H1 (cell line): ENCODE measurements at places on chromosomes 4 and X. TPM values are rescaled to one million over a fixed set of nuclear protein-coding genes. Genes with fewer than 3 reads are reported as not detected.

The HS6ST2 gene
- 3.7 and 3.9 TPM in 2 replicates for total RNA-seq

- H3K4me3 ChIP-seq, result no peak overlapping the region
- H3K4me1 ChIP-seq, result no peaks in the 10 kb centered on the region
- no peaks in the 10 kb centered on the region for H3K36me3 ChIP-seq
Observed at GRCh38 chrX:117743469-117744251, 372.9 kb downstream of the KLHL13 start.

GRCh38 chr4:101791182-101791558 is 640 bp downstream of the BANK1 start:
- peak overlapping the region; percentile 40 for H3K4me3 ChIP-seq
- H3K27ac ChIP-seq, result no peak overlapping the region
- no peaks in the 10 kb centered on the region for H3K36me3 ChIP-seq
- H3K4me1 ChIP-seq, result no peaks in the 10 kb centered on the region

The GLOD5 gene
- total RNA-seq, result not detected in 2 replicates

GRCh38 chr4:93066749-93067148 is 761.8 kb upstream of the ATOH1 start:
- H3K4me1 ChIP-seq, result no peaks in the 10 kb centered on the region

- H3K27ac ChIP-seq, result no peak overlapping the region
- no peaks in the 10 kb centered on the region for H3K4me1 ChIP-seq
- no peak for DNase-seq
Observed at GRCh38 chr4:3451956-3452355, 10.2 kb downstream of the HGFAC start.

The SMIM31 gene
- total RNA-seq, result not detected in 2 replicates

The SNX25 gene
- total RNA-seq, result 16.1 and 19.9 TPM in 2 replicates

- H3K36me3 ChIP-seq, result no peaks in the 10 kb centered on the region
- 0 out of 2 replicates have a peak overlapping the region, but pooled peaks have one; percentile 1 for H3K4me3 ChIP-seq
- H3K27me3 ChIP-seq, result no peaks in the 10 kb centered on the region
- DNase-seq, result no peak
Observed at GRCh38 chrX:151240237-151240636, 63.9 kb downstream of the GPR50 start.

DNA sequence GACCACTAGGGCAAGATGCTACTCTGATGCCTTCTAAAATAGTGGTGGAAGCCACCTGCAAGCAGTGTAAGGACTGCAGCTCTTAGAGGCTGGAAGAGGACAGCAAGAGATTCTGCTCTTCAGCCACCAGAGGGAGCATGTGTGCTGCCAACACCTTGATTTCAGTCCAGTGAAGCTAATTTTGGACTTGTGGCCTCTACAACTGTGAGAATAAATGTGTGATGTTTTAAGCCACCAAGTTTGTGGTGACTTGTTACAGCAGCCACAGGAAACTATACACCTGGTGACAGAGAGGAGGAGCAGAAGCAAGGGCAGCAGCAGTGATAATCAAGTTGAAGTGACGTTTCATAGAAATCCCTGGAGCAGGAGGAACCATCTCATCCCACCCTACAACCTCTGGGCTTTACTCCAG is 55.9 kb downstream of the FGFBP1 start:
- no peaks in the 10 kb centered on the region for H3K36me3 ChIP-seq
- no peak overlapping the region for H3K4me3 ChIP-seq
- H3K27me3 ChIP-seq, result no peaks in the 10 kb centered on the region
- no peak overlapping the region for H3K27ac ChIP-seq
- DNase-seq, result peak; percentile 47

DNA sequence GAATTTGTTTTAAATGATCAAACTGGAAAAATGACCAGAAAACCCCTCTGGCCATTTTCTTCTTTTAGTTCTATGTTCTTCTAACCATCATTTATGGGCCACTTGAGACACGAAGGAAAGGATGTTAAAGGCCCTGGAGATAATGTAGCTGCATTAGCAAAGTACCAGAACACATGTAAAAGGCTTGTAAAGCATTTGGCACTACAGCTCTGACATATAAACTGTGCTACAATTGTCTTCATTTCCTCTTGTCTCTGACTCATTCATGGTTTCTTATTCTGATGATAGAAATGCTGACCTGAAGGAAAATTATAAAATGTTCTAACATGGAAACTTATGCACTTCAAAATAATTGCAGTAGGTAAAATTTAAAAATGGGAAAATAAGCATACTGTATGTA is 388.7 kb downstream of the FAT4 start:
- H3K4me1 ChIP-seq, result no peaks in the 10 kb centered on the region
- no peaks in the 10 kb centered on the region for H3K27me3 ChIP-seq
- no peak for DNase-seq

DNA sequence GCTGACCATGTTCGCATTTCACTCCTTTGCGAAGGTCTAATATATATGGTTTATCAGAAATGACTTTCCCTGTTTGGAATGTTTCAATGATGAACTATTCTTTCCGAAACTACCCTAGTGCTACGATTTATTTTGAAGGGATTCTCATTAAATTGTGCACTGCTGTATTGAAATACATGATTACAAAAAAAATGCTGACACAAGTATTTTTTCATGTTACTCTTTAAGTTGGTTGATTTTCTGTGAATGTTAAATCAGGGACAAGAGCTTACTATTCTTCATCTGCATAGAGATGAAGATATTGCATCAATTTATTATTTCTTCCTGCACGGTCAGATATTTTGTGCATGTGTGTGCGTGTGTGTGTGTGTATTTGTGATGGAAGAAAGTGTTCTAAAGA is 731.5 kb upstream of the AGA start:
- no peak for DNase-seq
- no peak overlapping the region for H3K27ac ChIP-seq
- no peaks in the 10 kb centered on the region for H3K27me3 ChIP-seq
- H3K36me3 ChIP-seq, result no peaks in the 10 kb centered on the region
- no peak overlapping the region for H3K4me3 ChIP-seq

DNA sequence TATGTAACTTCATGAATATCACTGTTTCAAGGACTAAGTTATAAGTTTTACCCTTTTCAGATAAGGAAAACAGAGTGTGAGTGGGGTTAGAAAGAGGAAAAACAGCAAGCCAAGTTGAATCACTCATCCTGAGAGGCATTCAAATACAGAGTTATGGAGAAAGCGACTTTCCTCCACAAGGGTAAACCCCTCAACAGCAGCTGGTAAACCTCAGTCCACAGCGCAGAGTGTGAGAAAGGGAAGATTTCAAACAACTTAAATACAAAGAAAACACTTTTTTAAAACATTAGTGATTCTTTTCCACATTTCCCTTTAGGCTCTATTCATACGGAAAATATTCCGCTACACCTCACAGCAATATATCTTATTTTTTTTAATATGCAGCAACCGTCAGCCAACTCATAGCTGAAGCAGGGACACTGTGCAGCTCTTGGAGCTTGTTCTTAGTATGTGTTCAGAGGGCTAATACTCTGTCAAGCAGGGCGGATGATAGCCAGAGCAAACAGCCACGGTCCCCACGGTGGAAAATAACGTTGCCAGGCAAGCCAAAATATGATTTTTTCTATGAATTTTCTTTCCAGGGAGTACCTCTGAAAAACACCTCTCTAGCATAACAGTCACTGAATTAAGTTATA is 488.9 kb upstream of the FAT1 start:
- no peak overlapping the region for H3K27ac ChIP-seq
- no peaks in the 10 kb centered on the region for H3K4me1 ChIP-seq
- H3K27me3 ChIP-seq, result no peaks in the 10 kb centered on the region
- DNase-seq, result no peak

The HTATSF1 gene
- total RNA-seq, result 46.4 and 49.3 TPM in 2 replicates

DNA sequence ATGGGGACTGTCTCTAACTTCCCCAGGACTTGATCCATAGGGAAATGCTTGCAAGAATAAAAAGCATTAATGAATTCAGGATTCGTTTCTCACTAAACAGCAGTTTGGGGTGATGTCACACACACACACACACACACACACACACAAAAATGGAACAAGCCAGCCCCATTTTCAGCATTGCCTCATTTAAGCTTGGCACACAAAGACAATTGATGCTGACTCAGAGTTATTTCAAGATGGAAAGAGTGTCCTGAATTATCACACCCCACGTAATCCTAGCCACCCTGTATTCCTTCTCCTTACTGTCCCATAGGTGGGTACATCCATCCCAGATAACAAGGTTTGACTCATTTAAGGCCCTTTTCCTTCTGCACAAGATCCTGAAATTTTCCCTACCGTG is 345.1 kb upstream of the HS3ST1 start:
- H3K36me3 ChIP-seq, result no peaks in the 10 kb centered on the region
- no peaks in the 10 kb centered on the region for H3K27me3 ChIP-seq
- no peaks in the 10 kb centered on the region for H3K4me1 ChIP-seq
- no peak overlapping the region for H3K4me3 ChIP-seq
- no peak for DNase-seq

DNA sequence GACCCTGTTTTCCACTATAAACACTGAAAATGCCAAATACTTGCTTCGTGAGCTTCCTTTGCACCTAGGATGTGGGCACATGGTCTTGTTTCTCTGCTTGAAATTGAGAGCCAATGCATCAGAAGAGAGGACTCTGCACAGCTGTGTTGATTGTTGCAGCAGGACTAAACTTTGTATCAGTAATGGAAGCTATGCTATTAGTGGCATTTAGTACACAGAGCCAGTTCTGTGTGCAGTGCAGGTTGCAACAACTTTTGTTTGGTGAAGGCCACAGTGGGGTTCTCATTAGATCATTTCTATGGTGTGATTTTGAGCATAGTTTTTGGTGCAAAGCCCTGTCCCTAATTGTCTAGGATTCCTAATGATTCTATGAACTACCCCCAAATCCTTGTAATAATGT is 54.4 kb upstream of the ANKRD17 start:
- H3K27me3 ChIP-seq, result no peaks in the 10 kb centered on the region
- no peaks in the 10 kb centered on the region for H3K4me1 ChIP-seq
- H3K27ac ChIP-seq, result no peak overlapping the region
- no peak overlapping the region for H3K4me3 ChIP-seq
- no peak for DNase-seq
- H3K36me3 ChIP-seq, result no peaks in the 10 kb centered on the region

GRCh38 chr4:126701756-126702155 is 931.0 kb upstream of the INTU start:
- no peaks in the 10 kb centered on the region for H3K4me1 ChIP-seq
- no peak overlapping the region for H3K27ac ChIP-seq
- no peaks in the 10 kb centered on the region for H3K27me3 ChIP-seq
- H3K4me3 ChIP-seq, result no peak overlapping the region
- no peaks in the 10 kb centered on the region for H3K36me3 ChIP-seq

- H3K4me3 ChIP-seq, result no peak overlapping the region
- DNase-seq, result no peak
- H3K4me1 ChIP-seq, result no peaks in the 10 kb centered on the region
- no peak overlapping the region for H3K27ac ChIP-seq
- peaks cover 24% of the 10 kb centered on the region for H3K36me3 ChIP-seq
- no peaks in the 10 kb centered on the region for H3K27me3 ChIP-seq
Observed at GRCh38 chr4:15521442-15522039, 51.9 kb downstream of the CC2D2A start.

DNA sequence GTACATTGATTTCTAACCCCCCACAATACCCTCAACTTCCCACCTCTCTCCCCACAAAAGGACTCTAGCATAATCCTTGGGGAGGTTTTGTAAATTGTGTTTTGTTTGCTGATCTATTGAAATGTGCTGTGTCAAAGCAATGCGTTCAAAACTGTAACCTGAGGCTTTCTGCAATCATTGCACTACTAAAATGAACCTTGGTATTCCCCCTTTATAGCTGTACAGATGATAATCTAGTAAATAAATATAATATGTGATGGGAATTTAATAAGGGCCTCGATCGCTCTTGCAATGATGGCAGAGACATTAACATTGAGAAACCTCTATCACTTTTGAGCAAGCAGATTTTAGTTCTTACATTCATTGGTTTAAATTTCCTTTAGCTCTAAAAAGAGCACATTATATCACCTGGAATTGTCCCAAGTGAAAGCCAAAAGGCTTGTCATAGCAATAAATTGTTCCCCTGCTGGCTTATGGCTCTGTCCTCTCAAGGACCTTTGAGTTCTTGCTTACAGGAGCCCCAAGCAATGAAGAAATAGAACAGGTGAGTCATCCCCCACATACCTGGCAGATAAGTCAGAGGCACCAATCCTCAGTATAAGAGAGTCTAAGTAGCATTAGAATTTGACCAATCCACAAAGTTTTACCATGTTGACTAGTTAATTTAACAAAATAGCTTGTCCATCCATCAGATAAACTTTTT is 18.4 kb upstream of the ACE2 start:
- no peaks in the 10 kb centered on the region for H3K4me1 ChIP-seq
- H3K36me3 ChIP-seq, result no peaks in the 10 kb centered on the region
- H3K4me3 ChIP-seq, result no peak overlapping the region
- DNase-seq, result no peak

- no peak overlapping the region for H3K4me3 ChIP-seq
- no peak overlapping the region for H3K27ac ChIP-seq
- DNase-seq, result no peak
- no peaks in the 10 kb centered on the region for H3K4me1 ChIP-seq
- no peaks in the 10 kb centered on the region for H3K36me3 ChIP-seq
- H3K27me3 ChIP-seq, result no peaks in the 10 kb centered on the region
Observed at GRCh38 chr4:96315815-96316214, 475.9 kb downstream of the PDHA2 start.

DNA sequence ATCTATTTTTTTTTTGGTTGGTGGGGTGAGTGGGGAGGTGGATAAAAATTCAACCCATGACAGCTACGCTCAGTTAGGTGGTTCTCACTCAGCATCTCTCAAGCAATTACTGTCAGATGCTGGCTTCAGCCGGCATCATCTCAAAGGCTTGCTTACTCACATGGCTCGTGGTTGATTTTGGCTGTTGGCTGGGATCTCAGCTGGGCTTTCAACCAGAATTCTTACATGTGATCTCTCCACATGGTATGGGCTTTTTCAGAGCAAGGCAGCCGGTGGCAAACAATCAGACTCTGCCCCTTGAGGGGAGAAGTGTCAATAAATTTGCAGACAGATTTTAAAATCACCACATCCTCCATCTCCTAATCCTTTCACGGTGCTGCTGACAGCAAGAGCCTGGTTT is 47.2 kb downstream of the SLC34A2 start:
- H3K36me3 ChIP-seq, result no peaks in the 10 kb centered on the region
- H3K27me3 ChIP-seq, result no peaks in the 10 kb centered on the region
- no peak overlapping the region for H3K4me3 ChIP-seq

GRCh38 chr4:6391186-6391851 is 81.1 kb downstream of the PPP2R2C start:
- H3K27ac ChIP-seq, result no peak overlapping the region
- no peak overlapping the region for H3K4me3 ChIP-seq
- DNase-seq, result no peak
- H3K27me3 ChIP-seq, result no peaks in the 10 kb centered on the region
- H3K4me1 ChIP-seq, result no peaks in the 10 kb centered on the region

DNA sequence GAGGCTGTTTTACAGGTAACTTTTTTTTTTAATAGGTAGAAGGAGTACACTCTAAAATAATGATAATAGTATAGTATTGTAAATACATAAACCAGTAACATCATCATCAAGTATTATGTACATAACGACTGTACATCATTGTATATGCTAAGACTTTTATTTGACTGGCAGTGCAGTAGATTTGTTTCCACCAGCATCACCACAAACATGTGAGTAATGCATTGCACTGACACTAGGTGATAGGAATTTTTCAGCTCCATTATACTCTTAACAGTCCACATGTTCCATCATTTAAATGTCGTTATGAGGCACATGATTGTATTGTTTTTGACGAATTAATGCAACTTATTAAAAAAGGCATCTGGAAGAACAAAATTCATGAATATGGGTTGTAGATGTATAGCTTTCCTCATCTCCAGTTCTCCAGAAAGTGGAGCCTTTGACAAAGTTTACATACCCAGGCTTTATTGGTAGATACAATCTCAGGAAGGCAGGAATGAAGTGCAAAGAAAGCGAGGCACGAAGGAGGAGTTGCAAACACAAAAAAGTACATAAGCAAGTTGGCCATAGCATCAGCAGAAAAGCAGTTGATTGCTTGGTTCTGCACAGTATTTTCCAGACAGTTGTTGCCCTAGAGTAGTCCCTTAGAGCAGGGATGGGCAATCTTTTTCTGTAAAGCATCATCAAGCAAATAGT is 336.9 kb upstream of the NR3C2 start:
- no peaks in the 10 kb centered on the region for H3K27me3 ChIP-seq
- no peak for DNase-seq
- peaks cover 6% of the 10 kb centered on the region; the same call in 1 of the 2 replicates for H3K4me1 ChIP-seq
- H3K4me3 ChIP-seq, result no peak overlapping the region
- no peak overlapping the region for H3K27ac ChIP-seq
